NCI-H2029 (cell line): ENCODE measurements at places on chromosomes 2 and 18.

DNA sequence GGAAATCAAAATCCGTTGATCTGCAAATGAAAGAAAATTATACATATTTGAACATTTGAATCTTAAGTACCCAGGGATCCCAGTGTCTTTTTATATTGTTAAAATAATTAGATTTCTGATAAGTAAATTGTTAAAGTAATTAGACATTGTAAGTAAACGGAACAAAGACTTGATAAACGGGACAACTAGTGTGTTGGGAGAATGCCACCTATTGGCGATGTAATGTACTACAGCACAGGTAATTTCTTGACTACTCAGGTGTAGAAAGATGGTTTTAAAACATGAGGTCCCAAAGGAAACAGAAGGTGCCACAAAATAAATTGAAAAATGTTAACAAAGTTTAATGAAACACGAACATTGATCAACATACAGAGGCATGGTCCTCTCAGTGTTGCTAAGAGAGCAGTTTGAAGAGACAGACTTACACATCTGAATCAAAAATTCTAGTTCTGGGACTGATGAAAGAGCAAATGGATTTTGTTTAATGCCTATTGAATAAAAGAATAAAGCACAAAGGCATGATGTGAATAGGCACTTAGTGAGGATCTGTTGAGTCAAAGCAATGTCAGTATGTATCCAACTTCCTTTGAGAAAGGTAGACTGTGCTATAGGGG, 103.4 kb upstream of the RASGRP3 start:
- peak; percentile 19 for DNase-seq

- DNase-seq, result no peak
Measured at GRCh38 chr18:52222211-52222610, 117.8 kb upstream of the DCC start.

DNA sequence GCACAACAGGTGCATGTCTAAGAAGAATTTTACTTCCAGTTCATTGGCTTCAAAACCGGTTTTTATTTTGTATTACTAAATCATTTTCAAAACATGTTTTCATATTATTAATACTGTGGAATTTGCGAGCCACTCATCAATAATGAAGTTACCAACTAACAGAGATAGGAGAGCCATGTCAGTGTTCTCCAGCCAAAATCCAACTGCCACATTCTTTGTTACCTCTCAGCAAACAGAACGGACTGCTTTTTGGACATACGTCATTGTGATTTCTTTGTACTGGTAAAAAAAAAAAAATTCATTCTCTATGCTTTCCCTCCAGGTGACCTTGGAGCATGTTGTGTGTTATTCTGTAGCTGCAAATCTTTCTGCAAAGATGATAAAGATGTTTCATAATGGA, 414.2 kb upstream of the MMADHC start:
- DNase-seq, result no peak

- no peak for DNase-seq
Measured at GRCh38 chr2:25757906-25758305, 84.5 kb upstream of the DTNB start.

GRCh38 chr2:162233197-162233596, 10.0 kb downstream of the FAP start:
- no peak for DNase-seq

DNA sequence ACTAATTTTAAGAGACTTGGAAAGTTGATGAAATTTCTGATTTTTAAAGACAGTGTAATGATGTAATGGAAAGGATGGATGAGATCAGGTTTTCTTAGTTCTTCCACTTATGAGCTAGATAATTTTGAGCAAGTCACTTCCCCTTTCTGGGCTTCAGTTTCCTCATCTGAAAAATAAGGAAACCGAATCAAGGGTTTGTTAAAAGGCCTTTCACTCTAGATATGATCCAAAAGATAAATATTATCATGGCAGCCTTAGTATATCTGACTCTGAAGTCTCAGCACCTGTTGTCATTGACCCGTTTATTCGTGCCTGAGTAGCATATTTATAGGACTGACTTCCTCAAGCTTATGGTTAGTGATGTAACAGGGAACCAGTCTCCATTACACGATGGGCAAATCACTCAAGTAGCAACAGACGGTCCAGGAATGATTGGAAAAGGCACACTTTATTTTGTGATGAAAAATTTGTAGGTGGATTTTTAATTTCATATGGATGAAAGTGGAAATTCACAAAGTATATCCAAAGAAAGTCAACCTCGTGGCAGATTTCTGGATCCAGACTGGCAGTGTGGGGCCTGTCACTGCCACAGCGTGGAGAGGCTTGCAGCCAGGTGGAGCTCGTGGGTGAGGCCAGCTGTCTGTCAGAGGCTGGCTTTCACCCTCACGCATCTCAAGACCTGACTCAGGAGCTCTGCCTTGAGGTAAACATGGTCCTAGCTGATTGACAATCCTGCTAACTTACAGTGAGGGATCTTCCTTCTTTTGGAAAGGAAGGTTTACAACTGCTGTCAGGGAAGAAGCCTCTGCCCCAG, 137.9 kb upstream of the CXCR4 start:
- peak; percentile 13 for DNase-seq

- DNase-seq, result no peak
Measured at GRCh38 chr2:106649306-106649705, 162.1 kb downstream of the CD8B2 start.

GRCh38 chr18:60978338-60978737, 354.9 kb upstream of the CDH20 start:
- DNase-seq, result no peak

DNA sequence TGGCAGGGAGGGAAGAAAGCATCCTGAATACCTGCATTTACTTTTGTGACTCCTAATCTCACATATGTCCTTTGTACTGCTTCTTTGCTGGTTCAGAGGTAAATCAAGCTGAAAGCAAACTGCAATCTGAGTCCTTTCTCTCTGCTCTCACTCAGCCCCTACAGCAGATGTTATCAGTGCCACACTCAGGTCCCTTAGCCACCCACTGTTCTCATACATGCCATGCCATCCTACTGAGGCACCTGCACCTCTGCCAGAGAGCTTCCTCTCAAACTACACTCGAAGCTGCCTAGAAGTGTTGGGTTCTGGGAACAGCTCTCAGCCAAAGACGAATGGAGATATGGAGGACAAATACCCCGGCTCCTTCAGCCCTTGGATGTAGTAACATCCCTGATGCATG, 244.5 kb downstream of the TXNL1 start:
- no peak for DNase-seq

DNA sequence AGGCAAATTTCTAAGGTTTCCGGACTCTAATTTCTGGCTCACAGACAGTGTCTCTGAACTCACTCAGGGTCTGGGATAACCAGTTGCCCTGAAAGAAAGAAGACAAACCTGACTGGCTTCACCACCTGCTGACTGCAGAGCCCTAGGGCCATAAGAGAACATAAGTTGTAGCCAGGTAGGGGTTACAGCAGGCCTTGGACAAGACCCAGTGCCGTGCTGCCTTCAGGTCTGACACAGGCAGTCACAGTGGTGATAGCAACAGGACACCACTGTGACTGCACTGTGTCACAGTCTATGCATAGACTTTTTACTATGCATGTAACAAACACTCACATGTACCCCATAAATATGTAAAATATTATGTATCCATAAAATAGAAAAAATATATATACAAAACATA, 508.5 kb downstream of the PID1 start:
- DNase-seq, result no peak

- DNase-seq, result no peak
Measured at GRCh38 chr18:78902795-78903435, 76.7 kb upstream of the SALL3 start.

- no peak for DNase-seq
Measured at GRCh38 chr2:19883486-19883885, 18.3 kb downstream of the TTC32 start.

- no peak for DNase-seq
Measured at GRCh38 chr2:10752236-10752635, 30.8 kb downstream of the ATP6V1C2 start.

- no peak for DNase-seq
Measured at GRCh38 chr2:150477347-150477746, 10.1 kb downstream of the RND3 start.

- no peak for DNase-seq
Measured at GRCh38 chr2:108946442-108946841, 42.6 kb downstream of the EDAR start.

GRCh38 chr2:184596819-184597411, 1.4 kb upstream of the ZNF804A start:
- no peak for DNase-seq

- no peak for DNase-seq
Measured at GRCh38 chr2:37319754-37320609, 4.7 kb downstream of the PRKD3 start.

DNA sequence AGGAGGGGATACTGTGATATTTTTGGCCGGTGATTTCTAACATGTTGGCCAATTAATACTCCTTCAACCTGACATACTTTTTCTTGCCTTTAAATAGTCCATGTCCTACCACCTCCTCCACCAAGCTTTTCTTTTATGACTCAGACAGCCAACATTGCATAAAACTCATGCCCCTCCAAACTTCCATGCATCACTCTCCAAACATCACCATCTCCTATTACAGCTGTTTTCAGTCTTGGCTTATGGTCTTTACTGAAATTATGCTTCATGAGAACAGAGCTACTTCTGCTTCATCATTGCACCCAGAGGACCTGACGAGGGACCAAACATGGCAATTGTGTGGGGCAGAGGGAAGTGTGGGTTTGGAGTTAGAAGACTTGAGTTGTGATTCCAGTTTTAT, 305.4 kb downstream of the LPIN1 start:
- DNase-seq, result no peak

DNA sequence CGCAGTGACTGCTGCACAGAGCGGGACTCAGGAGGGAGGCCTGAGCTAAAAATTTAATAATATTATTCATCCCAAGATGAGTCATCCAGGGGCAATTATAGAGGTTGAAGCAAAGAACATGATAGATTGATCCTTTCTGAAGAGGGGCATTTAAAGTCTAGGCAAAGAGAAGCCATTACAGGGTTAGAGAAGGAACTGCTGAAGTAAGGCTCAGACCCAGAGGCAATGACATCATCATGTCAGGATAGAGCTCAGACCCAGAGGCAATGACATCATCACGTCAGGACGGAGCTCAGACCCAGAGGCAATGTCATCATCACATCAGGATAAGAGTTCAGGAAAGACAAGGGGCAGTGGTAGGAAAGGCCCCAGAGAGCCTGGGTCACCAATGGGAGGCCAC, 184.0 kb downstream of the TMEM18 start:
- DNase-seq, result no peak

- no peak for DNase-seq
Measured at GRCh38 chr18:59719544-59720181, 22.4 kb upstream of the CCBE1 start.

DNA sequence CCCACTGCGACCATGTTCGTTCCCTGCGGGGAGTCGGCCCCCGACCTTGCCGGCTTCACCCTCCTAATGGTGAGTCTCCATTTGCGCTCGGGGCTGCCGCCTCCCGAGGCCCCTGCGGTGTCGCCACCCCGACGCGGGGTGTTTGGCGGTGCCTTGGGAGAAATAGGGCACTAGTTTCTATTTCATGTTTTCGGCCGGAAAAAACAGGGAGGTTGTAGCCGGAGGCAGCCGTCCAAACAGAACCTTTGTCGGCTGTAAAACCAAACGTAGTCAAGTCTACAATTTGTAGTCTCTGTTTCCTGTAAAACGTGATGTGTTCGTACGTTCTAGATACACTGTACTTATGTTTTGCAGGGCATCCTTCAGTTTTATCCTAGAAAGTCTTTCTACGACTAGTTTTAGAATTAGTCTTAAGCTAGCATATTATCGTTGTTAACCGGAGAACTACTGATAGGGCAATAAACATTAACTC, 290 bp downstream of the PSMG2 start:
- DNase-seq, result no peak

DNA sequence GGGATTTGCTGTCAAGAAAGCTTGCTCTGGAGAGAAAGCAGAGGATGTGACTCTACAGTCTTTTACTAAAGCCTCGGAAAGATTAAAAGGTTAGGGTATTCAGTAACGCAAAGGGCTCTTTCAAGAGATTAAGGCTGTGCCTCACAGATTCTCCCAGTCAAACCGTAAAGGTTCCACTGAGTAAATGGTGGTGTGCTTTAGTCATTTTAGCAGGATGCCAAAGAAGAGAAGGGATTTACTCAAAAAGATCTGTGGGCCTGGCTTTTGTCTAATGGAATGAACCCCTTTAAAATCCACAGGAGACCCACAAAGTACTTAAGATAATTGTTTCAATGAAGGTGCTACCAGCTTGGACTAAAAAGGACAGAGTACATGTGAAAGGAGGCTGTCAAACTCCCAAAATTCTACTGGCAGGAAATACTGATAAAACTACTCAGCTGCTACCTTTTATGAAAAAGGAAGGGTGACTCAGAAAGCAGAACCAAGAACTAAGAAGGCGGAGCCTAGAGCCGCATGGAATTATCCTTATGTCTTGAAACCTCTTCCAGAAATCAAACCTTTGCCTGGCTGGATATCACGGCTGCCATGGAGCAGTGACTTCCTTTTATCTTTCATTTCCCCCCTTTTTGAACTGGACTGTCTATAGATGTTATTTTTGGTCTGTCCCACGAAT, 670.2 kb upstream of the ZEB2 start:
- DNase-seq, result no peak

- no peak for DNase-seq
Measured at GRCh38 chr2:182366628-182367027, 60.2 kb downstream of the PDE1A start.

DNA sequence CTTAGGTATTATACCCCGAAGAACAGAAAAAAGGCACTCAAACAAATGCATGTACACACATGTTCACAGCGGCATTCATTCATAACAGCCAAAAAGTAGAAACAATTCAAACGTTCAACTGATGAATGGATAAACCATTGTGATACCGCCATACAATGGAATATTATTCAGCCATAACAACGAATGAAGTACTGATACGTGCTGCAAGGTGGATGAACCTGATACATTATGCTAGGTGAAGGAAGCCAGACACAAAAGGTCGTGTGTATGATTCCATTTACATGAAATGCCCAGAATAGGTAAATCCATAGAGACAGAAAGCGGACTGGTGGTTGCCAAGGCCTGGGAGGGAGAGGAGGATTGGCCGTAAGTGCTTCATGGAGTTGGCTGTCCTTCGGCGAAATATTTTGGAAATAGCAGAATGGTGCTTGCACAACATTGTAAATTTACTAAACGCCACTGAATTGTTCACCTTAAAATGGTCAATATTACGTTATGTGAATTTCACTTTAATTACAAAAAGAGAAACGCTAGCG, 750 bp upstream of the RMP24 start:
- DNase-seq, result no peak

DNA sequence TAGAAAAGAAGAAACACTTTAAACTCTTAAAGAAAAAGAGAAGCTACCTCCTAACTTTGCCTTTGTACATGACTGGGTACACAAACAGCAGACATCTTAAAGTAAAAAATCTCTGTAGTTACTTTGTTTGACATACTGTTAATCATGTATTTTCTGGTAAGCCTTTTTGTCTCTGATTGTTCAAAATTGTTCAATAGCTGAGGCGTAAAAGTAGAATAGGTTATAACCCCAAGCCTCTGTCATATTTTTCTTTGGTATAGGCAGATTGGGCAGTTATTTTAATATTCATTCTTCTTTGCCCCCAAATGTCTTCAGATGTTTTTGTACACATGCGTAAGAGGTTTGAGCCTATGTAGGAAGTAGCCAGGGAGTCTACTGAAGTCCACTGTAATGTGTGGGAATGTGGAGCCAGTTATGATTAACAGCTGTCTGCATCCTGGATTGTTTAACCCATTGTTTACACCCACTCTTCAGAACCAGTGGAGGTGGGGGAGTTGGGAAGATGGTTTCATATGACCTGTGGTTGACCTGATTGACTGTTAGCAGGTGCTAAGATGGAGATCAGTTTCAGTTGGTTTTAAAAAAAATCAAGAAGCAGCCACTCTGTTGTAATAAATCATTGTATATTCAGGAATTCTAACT, 150.5 kb downstream of the TANC1 start:
- DNase-seq, result no peak

GRCh38 chr2:219823574-219823973, 196.1 kb downstream of the SLC4A3 start:
- no peak for DNase-seq
